KBM-7 (cell line): ENCODE measurements at places on chromosomes 11 and 22.
A peak's percentile ranks its signal among the peaks of the same experiment; 100 is the strongest.

GRCh38 chr22:46433318-46433717 lies 97.8 kb downstream of the TRMU start:
- DNase-seq: peak; percentile 4

DNA sequence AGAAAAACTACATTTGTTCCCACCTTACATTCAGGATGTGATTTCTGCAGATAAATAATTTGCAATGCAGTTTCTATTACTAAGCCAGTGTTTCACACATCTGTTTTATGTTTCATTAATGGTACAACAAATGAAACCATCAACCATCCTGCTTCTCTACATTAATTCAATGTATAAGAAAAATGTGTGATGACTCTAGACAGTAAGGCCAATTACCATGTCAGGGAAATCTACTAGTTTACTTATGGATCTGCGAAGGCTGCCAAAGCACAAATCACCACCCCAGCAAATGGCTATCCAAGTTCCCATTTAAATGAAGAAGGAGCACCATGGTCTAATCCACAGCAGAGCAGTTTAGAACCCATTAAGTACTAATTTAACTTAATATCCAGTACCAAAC lies 50.1 kb upstream of the NCAM1 start:
- DNase-seq: no peak

DNA sequence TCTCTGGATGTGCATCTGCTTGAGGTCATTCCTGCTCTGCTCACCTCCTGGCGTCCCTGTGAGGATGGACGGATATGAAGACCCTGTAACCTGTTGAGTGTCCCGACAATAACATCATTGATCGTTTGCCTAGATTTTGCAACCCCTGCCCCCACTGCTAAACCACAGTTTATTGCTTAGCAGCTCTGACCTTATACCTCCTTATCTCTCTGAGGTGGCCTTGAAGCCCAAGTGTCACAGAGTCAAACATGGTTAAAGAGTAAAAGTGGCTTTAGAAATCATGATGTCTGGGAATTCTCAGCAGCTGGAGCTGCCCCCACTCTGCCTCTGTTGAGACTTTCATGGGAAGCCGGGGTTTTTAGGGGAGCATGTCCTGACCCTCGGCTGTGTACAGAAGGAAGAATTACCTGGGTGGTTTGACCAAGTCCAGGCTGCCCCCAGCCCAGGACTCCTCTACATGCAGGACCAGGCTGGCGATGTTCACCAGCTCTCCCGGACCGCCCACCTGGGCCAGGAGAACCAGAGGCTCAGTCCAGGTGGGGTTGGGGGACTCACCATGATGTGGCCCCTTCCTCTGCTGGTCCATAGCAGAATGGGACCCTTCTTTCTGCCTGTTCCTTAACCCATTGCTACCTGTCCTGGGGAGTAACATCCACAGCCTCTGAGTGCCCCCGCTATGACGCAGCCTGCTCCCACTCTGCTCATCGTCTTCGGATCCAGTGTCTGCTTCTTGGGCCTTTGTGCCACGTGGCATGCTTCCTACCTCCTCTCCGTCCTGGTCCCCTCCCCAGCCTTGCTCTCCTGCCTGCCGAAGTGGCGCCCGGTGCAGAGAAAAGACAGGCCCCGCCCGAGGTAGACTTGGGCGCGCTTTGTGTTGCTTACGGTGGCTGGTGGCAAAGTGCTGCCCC lies 33.4 kb upstream of the FTH1 start:
- no peak for DNase-seq

DNA sequence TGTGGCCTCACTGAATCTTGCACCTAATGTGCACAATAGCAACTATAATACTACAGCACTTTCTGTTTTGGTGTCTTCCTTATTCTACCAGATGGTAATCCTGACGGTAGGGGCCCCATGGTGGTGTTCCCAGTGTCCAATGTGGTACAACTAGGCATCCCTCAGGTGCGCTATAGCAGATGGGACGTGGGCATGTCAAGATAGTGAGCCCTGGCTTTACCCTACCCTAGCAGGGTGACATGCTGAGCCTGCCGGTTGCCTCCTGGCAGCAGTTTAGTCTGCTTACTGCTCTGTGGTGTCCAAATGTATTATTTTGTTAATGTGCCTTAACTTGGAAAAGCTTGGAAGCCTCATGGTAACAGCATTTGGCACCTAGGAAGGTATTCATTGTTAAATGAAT lies 19.2 kb downstream of the ACO2 start:
- no peak for DNase-seq

DNA sequence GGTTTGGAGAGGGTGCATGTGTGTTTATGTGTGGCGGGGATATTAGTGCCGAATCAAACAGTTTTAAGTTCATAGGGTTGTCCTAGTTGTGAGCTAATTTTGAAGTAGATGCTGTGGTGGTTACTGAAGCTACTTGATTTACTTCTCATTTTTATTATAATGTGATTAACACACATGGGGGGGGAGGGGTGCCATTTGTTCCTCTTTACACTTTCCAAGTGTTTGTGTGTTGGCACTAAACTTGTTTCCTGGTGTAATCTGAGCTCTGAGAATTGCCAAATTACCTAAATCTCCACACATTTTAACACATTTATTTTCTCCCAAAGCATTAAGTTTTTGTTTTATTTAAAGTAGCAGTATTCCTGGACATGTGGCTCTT lies 60.1 kb downstream of the ZNRF3 start:
- DNase-seq: peak; percentile 40

GRCh38 chr11:101840704-101841103 lies 74.1 kb upstream of the CEP126 start:
- DNase-seq: no peak
